ENCODE measurements at places on chromosomes 12 and 14.

GRCh38 chr12:132672678-132673077 lies 14.5 kb downstream of the POLE start:
- no peak for DNase-seq

- DNase-seq = no peak
These were observed 179.2 kb downstream of the PELI2 start for GRCh38 chr14:56297449-56297848.

GRCh38 chr12:26749781-26750180 lies 83.2 kb downstream of the ITPR2 start:
- no peak for DNase-seq

DNA sequence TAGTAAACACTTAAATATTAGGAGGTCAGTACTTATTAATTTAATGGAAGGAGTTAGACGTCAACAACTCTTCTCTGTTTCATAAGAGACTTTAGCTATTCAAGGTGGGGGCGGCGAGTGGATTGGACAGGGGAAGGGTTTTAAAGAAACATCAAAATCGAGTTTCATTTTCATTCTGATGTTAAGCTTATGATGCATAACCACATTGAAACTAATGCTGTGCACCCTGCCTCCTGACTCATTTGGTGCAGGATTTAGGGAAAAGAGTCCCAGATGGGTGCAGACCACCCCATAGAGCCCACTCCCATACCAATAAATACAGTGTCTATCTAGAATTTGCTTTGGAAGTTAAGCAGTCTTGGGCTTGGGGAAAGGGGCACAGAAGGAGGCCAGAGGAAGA lies 7.4 kb downstream of the ZBTB39 start:
- DNase-seq = no peak

DNA sequence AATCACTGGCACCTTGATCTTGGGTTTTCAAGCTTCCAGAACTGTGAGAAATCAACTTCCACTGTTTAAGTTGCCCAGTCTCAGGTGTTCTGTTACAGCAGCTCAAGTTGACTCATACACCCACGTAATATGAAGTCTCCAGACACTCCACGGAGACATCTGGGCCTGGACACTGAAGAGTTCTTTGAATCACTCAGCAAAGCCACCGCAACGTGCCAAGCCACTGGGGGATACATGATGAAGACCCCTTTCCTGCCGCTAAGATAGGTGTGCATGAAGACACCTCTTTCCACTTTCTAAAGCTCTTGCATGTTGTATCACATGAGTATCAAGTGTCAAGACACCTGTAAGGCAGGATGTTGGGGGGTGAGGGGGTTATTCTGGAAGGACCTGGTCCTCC lies 311.7 kb upstream of the RTL1 start:
- no peak for DNase-seq

DNA sequence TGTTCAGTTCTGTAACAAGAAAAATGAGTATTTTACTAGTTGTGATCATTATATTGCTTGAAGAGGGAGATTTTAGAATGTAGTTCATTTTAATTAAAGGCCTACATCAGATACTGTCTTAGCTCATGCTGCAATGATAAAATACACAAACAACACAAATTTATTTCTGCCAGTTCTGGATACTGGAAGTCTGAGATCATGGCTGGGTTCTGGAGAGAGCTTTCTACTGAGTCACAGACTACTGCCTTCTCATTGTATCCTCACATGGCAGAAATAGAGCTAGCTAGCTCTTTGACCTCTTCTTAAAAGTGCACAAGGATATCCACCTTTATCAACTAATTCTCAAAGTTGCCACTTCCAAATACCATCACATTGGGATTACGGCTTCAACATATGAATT lies 53.8 kb downstream of the MIS18BP1 start:
- DNase-seq = no peak

GRCh38 chr12:5585178-5585577 lies 153.3 kb downstream of the NTF3 start:
- no peak for DNase-seq

GRCh38 chr12:28937196-28937595 lies 211.9 kb upstream of the FAR2 start:
- no peak for DNase-seq

DNA sequence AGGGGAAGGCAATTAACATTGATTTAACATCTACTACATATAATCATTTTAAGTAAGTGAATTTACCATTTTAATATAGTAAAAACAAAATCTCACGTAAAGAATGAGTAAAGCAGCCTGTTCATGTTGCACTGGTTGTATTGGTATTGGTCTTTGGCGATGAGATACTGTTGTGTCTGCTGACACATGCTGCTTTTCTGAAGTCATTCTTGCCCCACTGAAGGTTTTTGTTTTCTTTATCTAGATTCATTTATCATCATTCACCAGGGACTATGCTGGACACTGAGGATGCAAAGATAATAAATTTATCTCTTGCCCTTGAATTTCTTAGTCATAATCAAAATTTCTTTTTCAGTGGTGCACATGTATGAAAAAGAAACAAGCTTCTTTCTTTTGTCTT lies 246.2 kb upstream of the NPAS3 start:
- DNase-seq = no peak

GRCh38 chr14:28254768-28255167 lies 511.8 kb upstream of the FOXG1 start:
- DNase-seq = no peak

- no peak for DNase-seq
These were observed 22.1 kb downstream of the ZFP36L1 start for GRCh38 chr14:68770553-68771286.

- no peak for DNase-seq
These were observed 77.7 kb upstream of the COCH start for GRCh38 chr14:30796707-30797106.

- DNase-seq = no peak
These were observed 2.2 kb downstream of the CDK2AP1 start for GRCh38 chr12:123269395-123269892.

DNA sequence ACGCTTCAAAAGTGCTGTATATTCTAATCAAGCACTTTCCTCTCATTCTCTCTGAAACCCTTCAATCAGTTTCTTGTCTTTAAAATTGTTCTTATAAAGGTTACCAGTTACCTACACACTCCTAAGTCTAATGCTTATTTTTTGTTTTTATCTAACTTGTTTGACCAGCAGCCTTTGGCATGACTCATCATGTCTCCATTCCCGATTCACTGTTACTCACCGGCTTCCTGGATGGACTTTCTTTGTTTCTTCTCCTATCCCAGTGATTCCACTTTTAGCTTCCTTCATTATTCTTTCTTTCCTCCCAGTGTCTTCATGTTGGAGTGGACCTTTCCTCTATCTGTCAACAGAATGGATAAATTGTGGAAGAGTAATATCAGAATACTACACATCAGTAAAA lies 368.6 kb upstream of the CCDC196 start:
- DNase-seq = no peak

DNA sequence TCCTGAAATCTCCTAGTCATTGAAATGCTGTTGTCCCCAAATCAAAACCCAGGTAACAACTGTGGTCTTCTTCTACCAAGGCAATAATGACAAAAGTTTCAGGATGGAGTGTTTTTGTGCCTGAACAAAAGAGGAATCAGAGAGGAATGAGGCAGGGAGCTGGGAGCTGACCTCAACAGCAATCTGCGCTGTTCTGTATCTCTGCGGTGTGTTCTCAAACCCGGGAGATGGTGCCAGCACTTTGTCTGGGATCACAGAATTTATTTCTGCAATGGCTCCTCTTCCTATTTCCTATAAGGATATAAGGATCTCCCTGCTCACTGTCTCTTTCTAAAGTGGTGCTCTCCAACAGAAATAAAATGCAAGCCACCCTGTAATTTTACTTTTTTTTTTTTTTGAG lies 449 bp upstream of the GLT8D2 start:
- no peak for DNase-seq

DNA sequence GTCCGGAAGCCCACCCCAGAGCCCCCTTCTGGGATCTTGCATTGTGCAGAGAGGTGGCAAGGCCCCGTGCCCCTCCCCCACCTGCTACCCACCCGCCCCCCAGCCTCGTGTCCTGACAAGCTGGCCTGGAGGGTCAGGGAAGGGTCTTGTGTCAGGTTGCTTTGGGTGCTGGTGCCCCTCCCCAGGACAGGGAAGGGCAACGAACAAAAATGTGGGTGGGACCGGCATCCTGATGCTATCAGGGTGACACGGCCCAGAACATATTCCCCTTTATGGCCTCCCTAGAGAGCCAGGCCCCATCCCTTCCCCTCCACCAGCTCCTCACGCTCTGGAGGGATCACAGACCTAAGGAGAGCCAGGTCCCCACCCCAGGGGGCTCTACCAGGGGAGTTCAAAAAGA lies 38.7 kb upstream of the TMEM179 start:
- DNase-seq = no peak

GRCh38 chr12:81080431-81080983 lies 2.6 kb downstream of the ACSS3 start:
- no peak for DNase-seq

- DNase-seq = no peak
These were observed 59.3 kb downstream of the C14orf132 start for GRCh38 chr14:96098309-96098998.

DNA sequence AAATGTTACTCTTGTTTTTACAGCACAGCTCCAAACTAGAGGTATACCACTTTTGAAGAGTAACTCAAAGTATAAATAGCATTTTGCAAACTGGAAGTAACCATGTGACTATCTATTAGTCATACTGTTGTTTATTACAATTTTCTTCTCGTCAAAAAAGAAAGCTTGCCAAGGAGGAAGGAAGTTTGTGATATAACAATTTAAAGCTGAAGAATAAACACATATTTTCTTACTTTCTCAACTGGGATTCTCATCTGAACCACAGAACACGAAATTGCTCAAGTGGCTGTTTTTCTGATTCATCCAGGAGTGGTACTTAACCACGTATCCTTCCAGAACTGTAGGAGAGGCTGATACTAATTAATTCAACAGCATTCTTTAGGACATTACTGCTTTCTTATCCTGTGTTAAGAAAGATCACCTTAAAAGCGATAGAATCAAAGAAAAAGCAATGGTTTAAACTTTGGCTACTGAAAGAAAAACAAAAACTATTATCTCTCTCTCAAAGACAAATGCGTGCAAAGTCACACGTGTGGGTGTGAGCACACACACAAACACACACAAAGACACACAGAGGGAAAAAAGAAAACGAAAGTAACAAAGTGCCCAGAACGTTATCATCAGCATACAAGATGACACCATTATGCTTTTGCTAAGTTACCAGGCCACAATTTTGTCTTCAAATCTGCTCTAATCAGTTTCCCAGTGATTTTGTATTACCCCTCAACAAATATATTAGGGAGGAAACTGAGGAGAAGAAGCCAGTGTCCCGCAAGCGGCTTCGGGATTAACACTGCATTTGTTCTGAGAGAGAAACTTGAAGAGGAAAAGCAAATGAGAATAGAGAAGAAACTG lies at the start of gene CLEC2B:
Gene CLEC2B, minus strand, starts transcription at position 48 of the 855 bp plus-strand sequence.
- DNase-seq = no peak

DNA sequence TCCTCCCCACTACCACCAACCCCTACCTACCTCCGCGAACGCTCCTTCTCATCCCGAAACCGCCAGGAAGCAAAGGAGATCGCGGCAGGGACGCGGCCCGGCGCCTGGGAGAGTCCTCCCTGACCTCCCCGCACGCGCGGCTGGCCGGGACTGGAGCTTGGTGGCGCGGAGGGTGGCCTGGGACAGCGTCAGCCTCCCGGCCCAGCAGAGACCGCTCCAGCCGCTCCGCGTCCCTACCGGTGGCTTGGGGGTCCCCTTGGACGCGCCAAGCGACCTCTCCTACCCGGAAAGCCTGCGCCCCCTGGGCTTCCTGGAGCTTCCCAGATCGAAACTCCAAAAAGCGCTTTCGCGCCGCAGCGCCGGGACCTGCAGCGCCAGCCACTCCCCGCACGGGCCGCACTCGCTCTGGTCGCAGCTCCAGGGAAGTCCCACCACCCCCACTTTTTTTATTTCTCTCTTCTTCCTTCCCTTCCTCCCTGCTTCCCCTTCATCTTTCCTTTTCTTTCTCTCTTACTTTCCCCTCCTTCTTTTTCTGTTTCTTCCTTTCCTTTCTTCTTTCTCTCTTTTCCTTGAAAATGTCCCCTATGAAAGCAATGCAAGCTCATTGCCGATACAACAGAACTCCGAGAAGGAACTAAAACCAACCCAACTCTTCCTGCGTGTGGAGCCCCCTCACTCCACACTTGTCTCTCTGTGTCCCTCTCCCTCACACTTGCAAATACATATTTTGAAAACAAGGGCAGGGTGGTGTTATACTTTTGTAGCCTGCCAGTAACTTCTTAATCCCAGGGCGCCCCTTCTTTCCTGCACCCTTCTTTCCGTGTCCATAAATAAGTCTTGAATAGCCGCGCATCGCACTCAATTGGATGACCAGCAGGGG lies 3.8 kb downstream of the DIO3 start:
- DNase-seq = no peak

DNA sequence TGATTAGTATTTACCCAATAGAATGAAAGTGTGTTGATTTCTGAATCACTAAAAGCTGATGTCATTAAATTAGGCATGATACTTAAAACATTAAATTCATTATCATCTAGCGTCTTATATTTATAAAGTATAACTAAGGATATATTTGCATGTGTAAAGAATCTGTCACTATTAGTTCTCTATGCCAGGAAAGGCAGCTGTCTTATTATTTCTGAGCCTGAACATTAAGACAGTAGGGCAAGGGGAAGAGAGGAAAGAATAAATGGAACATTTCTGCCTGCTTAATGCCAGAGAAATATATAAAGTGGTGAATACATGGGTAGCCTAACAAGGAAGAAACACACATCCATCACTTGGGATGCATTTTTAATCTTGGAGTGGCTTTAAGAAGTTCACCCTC lies 965.1 kb upstream of the TMEM132C start:
- no peak for DNase-seq

- no peak for DNase-seq
These were observed 7.6 kb upstream of the KCNA5 start for GRCh38 chr12:5036031-5036430.

DNA sequence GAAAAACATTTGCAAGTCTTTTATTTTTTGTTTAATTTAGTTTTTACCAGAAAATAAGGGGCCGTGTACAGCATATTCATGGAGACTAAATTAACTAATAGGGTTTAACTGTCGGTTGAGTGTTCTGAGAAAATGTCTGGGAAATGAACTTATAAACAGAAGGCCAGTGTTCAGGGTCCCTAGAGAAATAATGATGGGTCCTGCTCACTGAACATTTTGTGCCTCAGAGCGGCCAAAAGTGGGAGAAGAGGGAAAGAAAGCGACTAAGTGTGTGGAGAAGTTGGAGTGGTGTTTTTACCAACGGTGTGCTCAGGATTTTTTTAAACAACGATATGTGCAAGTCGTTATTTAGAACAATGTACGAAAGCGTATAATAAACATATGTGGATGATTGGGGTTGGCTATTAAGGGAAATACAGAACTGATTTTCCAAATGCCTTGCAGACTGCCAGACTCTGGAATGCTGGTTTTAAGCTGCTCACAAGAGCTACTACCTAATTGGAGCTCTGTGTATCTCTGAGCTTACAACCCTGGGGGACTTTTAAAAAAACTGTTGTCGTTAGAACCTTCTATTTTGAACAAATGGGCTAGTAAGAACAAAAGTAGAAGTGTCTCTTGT lies 166.7 kb downstream of the SLC38A4 start:
- no peak for DNase-seq

GRCh38 chr14:74568911-74569310 lies 43.1 kb downstream of the LTBP2 start:
- DNase-seq = no peak
